Activated T-helper 2 cell treated with anti-CD3 and anti-CD28 coated beads, Interferon-gamma antibody, Interleukin-2, Interleukin-4, amounts not matched to agents 10 μg/mL and 5 μg/mL and 100 μg/mL, durations not matched to agents 14 hours and 24 hours and 36 hours (primary cell): ENCODE measurements at places on chromosomes 2 and 18.

DNA sequence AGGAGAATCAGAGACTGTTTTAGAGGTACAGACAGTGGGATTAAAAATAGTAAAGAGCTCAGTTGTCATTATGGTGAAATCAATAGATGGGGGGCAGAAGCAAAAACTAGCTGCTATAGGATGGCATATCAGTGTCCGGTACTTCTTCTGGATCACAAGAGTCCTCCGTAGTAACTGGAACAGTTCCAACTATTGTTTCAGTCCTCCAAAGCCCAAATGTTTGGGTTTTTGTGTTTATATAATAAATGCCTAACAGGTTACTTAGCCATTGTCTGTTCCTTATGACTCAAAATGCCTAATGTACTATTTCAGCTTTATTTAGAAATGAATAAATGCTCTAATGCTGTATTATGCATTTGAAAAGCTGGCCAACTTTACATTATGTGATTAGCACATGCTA lies 401.2 kb downstream of the PTH2R start:
- DNase-seq = no peak

DNA sequence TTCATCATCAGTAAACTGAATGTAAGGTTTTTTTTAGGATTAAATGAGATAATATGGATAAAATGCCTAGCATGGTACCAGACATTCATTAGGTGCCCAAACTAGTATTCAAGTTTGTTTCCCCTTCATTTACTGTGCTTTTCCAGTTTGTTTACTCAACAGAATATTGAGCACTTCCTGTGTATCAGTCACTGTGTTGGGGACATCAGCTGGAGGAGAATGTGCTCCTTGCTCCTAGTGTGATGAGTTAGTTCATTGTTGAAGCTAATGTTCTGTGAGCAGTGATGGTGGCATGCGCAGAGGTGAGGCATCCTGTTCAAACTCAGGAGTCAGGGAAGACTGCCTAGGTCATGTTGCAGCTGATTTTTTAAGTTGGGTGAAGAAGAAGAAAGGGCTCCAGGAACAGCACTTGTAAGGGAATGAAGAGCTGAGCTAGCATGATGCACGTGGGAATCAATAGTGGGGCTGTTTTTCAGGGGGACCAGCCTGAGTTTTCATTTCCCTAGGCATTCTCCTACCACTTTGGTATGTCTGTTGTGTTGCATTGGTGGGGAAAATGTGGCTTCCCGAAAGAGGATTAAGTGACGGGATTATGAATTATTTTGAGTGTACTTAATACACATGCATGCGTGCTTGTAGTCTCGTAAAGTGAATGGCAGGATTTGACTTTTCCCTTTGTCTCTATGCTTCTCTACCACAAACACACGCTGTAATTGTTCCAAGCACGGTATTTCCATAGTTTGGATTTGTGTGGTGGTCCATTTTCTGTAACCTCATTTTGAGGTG lies 23.7 kb downstream of the TTLL4 start:
- DNase-seq = no peak

GRCh38 chr2:199381531-199381930 lies 76.2 kb downstream of the SATB2 start:
- DNase-seq = no peak

- DNase-seq = no peak
Measured at GRCh38 chr2:134087371-134087921, 166.4 kb upstream of the MGAT5 start.

- peak; percentile 52 for DNase-seq
Measured at GRCh38 chr2:216057688-216058193, 23.9 kb downstream of the PECR start.

DNA sequence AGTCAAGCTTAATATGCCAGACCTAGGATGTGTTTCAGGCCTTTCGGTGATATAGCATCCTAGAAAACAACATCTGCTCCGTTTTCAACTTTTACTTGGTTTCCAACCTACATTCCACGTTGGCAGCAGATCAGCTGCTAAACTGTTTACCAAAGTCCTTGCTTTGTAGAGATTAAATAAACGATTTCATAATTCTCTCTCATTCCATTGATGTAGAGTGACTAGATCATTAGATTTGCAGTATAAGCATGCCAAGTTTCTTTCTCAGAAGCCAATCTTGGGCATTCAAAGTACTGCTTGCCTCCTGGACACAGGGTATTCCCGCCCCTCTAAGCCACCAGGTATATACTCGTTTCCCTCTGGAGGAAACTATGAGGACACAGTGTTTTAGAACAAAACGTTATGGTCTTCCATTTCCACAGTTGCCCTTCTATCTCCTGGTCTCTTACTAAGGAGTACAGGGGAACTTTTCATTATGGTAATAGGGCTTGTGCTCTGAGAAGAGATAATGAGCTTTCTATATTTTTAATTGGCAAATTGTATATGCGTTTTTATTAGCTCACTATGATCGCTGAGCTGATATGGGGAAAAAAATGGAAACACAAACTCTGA lies 10.5 kb upstream of the INSIG2 start:
- DNase-seq = no peak

- no peak for DNase-seq
Measured at GRCh38 chr2:112529757-112530156, 12.5 kb upstream of the POLR1B start.

- no peak for DNase-seq
Measured at GRCh38 chr2:37771600-37772088, 100.2 kb upstream of the CDC42EP3 start.

- DNase-seq = no peak
Measured at GRCh38 chr2:241546771-241547498, 11.6 kb upstream of the BOK start.

- DNase-seq = no peak
Measured at GRCh38 chr18:46338766-46339165, 234.6 kb downstream of the HAUS1 start.

- DNase-seq = no peak
Measured at GRCh38 chr2:176639671-176640070, 370.4 kb downstream of the MTX2 start.

DNA sequence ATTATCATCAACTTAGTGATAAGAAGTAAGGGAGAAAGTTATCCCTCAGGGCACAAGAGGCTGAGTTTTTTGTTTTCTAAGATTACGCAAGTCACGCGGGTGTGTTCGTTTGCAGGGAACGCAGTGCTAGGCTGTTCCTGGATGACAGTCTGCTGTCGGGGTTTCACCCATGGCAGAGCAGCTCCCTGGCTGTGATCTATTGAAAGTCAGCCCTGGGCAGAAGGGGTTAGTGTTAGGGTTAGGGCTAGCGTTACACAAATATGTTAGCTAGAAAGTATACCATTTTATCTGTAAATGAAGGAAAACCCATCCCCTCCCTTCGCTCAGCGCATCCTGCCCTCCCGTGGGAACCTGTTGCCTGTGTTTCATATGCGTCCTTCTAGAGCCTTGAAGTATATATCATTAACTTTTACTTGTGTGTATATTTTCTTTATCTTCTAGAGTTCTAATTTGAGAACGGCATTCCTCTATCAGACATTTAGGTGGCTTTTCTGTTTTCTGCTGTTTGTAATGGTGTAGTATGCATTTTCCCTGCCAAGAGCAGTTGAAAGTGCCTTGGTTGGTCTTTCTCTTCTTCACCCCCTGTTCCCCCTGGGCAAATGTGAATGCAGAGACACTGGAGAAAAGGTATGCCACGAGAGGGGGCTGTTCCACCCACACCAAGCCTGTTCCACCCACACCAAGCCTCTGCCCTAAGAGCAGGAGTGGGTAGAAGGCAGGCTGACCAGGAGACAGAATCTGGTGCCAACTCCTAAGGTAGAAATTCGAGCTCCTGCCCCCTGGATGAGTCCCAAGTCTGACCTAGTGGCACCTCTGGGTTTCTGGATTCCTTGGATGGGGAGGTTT lies 47.0 kb downstream of the ARMC9 start:
- DNase-seq = no peak

DNA sequence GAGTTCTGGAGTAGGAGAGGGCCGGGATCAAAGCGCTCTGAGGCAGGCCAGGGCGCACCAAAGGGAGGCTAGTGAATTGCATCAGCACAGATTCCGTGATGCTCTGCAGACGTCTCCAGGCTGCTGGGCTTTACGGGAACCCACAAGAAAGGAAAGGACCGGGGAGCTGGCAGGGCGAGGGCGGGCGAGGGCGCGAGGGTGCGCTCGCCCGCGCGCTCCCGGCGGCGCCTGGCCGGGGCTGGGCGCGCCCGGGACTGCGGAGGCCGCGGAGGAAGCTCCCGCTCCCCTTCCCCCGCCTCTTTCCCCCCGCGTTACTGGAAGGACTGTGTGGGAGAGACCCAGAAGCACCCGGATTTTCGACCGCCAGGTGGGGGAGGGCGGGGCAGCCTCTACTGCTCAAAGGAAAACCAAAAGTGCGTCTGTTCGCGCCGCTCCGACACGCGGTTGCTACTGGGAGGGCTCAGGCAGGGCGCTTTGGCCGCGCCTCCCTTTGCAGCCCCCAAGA lies 2.4 kb upstream of the FOSL2 start:
- DNase-seq = peak; percentile 84

GRCh38 chr2:106165029-106165428 lies 29.1 kb downstream of the UXS1 start:
- DNase-seq = no peak

DNA sequence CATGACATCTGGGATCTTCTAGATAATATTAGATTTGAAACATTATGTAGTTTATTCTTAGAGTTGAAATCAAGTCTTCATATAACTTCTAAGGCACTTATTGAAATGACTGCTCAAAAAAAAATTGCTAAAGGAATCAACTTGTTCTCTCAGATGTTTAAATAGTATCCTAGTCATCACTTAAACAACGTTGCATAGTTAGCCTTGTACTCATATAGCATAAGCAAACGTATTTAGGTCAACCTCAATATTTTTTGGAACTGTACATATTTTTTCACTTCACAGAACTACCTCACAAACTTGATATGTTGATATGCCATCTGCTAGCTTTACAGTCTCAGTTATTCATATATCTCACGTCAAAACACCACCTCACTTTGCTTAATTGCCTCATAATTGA lies 47.1 kb upstream of the CREB1 start:
- DNase-seq = no peak

DNA sequence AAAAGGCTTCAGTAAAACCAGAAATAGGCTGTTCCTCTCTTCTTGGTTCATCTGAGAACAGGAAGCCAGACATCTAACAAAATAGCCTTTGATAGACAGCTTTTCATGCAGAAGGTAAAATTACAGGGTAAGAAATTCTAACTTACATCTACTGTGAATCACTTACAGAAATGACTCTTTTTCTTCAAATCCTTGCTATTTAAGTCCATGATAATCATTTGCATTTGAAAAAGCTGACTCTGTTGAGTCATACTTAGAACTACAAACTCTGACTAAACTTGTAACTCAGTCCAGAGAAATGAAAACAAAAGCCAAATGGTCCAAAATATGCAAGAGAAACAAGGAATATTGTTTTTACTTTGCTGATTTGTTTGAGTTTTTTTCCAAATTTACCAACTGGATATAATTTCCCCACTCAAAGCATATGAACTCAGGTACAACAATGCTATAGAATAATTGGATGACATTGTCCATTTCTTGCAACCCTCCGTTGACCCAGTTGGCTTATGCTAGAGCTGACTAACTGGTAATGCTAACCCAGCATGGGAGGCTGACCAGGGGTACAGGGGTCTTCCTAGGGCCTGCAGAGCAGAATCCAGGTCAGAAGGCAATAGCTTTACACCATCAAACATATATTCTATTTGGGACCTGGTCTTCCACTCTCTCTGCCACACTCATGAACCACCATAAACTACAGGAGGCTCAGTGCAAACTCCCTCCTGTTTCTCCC lies 18.8 kb upstream of the MREG start:
- no peak for DNase-seq

DNA sequence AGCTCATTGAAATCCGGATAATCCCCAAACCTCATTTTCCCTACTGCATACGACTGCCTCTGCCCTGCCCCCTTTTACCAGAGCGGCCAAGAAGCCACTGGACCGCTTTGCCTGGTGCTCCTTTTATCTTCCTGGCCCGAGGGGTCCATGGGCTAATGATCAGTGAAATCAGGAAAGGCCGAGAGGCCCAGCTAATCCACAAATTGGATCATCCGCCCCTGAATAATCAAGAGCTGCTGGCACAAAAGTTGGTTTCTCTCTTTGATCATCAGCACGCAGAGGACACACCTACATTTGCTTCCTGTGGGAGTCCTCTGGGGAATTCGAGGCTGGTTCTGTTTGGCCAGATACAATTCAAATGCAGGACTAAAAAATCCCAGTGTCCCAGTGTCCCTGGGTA lies 144.5 kb downstream of the INSIG2 start:
- DNase-seq = no peak

GRCh38 chr18:57542126-57542525 lies 44.4 kb downstream of the FECH start:
- DNase-seq = no peak

DNA sequence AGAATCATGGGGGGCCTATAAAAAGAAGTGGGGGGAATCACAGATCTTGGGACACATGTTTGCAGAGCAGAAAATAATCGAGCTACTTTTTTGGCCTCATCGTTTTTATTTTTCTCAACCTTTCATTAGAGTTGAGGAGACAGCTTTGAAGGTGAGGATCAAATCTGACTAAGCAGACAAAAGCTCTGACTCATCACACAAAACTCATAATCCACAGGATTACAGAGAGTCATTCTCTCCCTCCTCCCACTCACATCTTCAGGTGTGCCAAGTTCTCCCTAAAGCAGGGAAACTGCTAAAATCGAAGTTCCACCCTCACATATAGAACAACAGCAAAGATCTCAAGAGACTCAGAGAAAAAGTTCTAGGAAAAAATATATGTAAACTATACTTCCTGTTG lies 15.6 kb downstream of the BAZ2B start:
- no peak for DNase-seq

DNA sequence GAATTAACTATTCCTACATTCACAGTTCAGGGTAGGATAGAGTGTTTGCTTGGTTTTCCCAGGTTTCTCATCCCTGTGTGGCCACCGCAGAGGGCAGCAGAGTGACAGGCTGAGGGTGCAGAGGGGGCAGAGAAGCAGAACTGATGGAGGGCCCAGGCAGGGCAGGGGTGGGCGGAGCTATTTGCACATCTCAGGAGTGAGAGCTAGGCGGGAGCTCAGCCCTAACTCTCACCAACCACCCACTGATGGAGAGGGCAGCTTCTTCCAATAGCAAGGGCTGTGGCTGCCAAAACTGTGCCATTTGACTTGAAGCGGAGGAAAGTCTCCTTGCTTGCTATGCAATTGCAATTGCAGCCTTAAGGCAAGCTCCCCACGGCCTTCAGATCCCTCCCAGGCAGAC lies 12.0 kb upstream of the DARS1 start:
- no peak for DNase-seq

- no peak for DNase-seq
Measured at GRCh38 chr18:9763157-9763556, 55.1 kb downstream of the RAB31 start.

- DNase-seq = peak; percentile 26
Measured at GRCh38 chr2:68448671-68449653, 18.1 kb downstream of the FBXO48 start.

GRCh38 chr2:171469176-171469575 lies 35.1 kb downstream of the DCAF17 start:
- DNase-seq = no peak

GRCh38 chr2:27041752-27042151 lies 9.0 kb downstream of the TMEM214 start:
- DNase-seq = no peak

- no peak for DNase-seq
Measured at GRCh38 chr2:170586571-170587095, 128.5 kb upstream of the SP5 start.

- no peak for DNase-seq
Measured at GRCh38 chr2:113041871-113042270, 10.8 kb downstream of the IL36B start.
